ENCODE measurements at places on chromosomes 1 and 21. TPM values are rescaled to one million over a fixed set of nuclear protein-coding genes. Genes with fewer than 3 reads are reported as not detected.
A peak's percentile ranks its signal among the peaks of the same experiment; 100 is the strongest.

MAP10 gene
- total RNA-seq = 3.2 TPM

- DNase-seq = no peak
Observed at GRCh38 chr1:206114692-206115640, 2.2 kb downstream of the AVPR1B start.

DNA sequence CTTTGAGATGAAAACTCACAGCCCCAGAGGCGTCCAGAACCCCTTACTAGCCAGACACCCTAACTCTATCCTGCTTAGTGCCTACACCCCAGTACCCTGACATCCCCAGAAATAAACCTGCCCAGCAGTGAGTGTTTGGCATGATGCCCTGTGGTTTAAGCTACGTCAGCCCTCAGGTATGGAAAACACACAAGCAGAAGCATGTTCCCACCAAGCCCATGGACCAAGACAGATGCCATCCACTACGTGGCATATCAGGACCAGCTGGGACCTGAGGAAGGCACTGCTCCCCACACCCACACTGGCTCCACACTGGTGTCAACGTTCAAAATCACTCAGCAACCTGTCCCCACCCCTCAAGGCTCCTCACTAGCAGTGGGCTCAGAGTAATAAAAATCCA, 116.4 kb downstream of the SYT2 start:
- no peak for DNase-seq

DNA sequence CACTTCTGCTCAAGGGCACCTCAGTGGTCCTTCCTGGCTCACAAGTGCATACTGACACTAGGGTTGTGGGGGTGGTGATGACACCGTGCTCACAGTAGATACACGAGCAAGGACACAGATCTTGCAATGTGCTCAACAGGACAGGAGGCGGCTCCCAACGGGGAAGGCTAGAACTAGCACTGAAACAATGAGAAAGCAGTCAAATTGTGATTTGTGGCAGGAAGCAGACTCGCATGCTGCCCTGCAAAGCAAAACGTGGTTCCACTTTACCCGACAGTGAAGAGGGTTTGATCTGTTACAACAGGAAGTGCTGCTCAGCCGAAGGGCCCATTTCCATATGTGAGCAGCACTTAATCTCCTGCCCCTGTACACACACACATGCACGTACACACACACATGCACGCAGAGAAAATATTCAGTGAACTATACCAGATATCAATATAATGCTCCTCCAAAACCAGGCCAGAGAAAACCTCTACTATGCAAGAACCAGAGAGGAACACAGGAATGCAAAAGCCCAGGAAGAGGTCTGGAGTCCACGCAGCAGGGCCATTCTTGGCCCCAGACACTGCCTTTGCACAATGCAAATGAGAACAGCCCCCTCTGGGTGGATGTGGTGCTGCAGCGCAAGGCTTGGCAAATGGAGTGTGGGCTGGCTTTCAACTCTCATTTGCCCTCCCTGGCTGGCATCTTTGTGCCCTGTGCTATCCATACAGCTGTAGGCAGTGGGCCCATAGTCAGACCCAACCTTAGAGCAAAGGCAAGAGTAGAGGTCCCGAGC, 47.1 kb downstream of the KANK4 start:
- DNase-seq = peak; percentile 84

DNA sequence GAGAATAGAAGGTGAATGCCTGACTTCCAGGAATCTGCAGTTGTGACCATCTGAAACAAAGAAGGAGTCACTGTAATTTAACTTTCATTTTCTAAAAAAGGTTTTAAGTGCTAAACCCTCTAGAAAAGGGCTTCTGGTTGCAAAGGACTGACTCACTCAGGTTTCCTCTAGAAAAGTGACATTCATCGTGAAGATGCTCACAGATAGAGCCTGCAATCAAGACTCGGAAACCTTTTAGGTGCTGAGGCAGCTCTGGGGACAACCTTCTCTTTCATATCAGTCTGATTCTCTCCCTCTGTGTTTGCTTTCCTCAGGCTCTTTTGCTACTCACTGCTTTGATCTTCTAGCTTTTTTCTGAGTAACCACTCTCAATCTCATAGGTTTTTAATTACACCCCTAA, 8.2 kb downstream of the BCL9 start:
- no peak for DNase-seq

- no peak for DNase-seq
Observed at GRCh38 chr1:64956010-64956640, 10.2 kb downstream of the JAK1 start.

- peak; percentile 43 for DNase-seq
Observed at GRCh38 chr1:224333309-224333926, 3.4 kb upstream of the NVL start.

DNA sequence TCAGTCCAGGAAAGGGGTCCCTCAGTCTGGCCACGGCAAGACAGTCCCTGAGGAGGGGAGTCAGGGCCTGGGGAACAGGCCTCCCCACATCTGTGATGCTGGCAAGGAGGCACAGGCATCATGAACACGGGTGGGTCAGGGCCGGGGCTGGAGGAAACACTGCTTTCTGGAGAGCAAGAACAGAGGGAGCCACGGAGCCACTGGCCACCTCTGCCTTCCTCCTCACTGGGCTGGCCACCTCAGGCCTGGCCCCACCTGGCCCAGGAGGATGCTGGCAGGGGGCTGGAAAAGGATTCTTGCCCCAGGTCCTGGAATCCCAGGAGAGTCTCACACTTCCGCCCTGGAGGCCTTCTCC, 15.7 kb downstream of the BLACAT1 start:
- DNase-seq = no peak

- DNase-seq = peak; percentile 77
Observed at GRCh38 chr1:202807926-202808757, at the start of gene KDM5B. KDM5B (minus strand) TSS chr1:202808421; CDS start chr1:202808305, 116 bp downstream.

All from naive thymus-derived CD4-positive, alpha-beta T cell (primary cell).